ENCODE measurements at places on chromosomes 16 and 17.

DNA sequence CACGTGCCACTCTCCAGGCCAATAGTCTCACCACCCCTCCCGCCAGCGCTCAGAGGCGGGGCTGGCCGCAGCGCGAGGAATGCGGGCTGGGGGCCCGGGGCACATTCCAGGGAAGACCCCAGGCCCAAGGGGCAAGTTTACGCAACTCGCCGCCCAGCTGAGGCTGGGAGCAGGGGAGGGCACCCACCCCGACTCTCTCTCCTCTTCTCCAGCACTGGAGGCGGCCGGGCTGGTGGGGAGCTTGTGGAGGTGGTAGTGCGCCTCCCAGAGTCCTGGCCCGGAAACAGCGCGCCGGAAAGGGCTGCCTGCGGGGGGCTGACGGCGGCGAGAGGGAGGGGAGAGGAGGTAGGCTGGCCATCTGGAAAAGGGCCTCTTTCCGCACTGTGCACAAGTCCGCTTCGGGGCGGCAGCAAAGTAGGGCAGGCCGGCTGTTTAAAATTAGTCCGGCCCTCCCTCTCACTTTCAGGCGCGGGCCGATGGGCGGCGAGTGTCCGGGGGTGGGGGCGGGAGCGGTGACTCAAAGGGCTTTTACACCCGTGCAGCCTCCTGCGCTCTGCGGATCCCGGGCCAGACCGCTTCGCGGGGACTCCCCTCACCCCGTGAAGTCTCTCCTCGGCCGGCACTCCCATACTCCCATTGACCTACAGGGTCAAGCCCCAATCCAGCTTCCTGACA lies 1.1 kb downstream of the FHOD1 start:
- no peak for DNase-seq

GRCh38 chr16:21602785-21603184 lies 3.4 kb downstream of the METTL9 start:
- no peak for DNase-seq

DNA sequence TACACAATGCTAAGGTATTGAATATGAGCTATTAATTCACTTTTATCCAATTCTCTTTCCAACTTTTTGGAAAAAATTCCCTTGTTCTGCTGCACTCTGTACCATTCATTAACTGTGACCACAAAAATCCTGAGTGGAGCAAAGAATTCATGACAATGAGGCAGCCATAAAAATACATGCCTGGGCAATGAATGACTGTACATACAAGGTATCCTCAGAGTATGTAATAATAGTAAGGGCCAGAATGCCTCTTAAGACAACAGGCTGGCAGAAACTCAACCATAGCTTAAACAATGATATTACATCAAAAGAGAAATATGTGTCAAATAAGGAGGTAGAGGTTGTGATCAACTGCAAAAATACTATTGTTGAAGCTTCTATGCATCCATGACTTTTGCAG lies 74.7 kb upstream of the CA10 start:
- DNase-seq: no peak

DNA sequence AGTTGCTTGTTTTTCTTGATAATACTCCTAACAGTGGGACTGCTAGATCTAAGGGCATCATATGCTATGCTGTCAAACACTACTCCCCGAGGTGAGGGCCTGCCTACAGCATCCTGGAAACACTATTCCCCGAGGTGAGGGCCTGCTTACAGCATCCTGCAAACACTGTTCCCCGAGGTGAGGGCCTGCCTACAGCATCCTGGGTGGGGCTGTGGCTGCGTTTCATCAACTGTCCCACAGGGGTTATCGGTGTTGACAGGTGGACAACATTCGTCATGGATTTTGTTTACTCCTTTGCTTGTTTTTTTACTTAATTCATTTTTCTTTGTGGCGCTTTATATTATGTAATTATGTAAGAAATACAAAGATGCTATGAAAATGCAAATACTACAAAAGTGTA lies 22.5 kb downstream of the NPRL3 start:
- DNase-seq: no peak

DNA sequence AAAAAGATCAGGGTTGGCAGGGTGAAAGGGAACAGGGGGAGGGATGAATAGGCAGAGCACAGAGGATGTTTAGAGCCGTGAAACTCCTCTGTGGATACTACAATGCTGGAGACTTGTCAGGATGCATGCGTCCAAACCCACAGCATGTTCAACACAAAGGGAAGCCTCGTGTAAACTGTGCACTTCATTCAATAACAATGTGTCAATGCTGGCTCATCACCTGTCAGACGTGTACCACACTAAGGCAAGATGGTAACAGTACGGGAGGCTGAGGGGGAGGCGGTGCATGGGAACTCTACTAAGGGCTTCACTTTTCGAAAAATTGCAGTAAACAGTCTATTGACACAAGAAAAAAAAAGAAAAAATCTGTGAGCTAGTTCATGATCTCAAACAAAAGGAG lies 63.7 kb downstream of the C16orf95 start:
- DNase-seq: no peak

- no peak for DNase-seq
Measured at GRCh38 chr17:19539841-19540311, 6.2 kb downstream of the SLC47A1 start.

- DNase-seq: no peak
Measured at GRCh38 chr17:67865438-67865837, 40.1 kb downstream of the BPTF start.

DNA sequence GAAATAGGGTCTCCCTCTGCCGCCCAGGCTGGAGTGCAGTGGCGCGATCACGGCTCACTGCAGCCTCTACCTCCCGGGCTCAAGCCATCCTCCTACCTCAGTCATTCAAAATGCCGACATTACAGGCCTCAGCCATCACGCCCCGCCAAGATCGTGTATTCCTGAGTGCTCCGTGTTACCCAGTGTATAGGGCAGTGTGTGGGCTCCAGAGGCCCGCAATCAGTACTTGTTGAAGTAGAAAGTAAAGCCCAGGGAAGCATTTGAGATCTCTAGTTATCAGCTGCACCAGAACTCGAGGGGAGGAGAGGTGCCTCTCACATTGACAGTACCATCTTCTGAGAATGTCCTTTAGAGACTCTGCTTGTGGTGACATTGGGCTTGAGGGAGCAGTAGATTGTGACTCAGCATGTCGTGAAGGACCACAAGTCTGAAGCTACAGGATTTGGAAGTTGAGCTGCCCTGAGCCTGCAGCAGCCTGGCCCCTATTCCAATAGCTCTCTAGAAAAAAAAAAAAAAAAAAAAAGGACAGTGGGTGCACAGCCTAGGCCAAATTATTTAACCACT lies 1.1 kb upstream of the PRPSAP1 start:
- DNase-seq: no peak

GRCh38 chr16:49282690-49283375 lies 1.2 kb upstream of the CBLN1 start:
- DNase-seq: no peak

DNA sequence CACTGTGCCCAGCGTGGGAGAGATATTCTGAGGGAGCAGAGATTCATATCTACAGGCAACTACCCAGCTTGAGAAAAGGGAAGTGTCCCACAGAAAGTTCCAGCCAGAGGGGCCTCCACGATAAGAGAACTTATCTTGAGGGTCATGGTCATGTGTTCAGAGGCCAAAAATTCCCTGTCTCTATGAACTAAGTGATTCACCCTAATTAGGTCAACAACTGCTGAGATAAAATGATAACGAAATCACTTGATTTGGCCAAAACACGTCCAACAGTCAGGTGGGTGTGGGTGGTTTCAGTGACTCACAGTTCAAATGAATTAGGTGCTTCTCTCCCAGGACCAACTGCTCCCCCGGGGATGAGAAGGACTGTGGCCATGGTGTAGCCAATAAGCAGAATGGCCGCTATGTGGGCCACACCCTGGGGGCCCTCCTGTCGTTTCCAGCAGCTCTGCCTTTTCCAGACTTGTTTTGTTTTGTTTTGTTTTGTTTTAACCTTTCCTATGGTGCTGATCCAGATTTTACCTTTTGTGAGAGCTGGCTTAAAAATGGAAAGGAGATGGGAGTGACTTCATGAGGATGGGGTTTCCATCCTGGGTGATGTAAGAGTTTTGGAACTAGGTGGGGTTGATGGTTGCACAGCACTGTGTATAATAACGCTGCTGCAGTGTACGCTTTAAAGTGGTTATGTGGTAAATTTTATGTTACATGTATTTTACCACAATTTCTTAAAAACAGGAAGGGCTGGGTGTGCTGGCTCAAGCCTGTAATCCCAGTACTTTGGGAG lies 8.7 kb downstream of the DNAI2 start:
- no peak for DNase-seq

GRCh38 chr17:75265614-75266315 lies 4.1 kb downstream of the MRPS7 start:
- DNase-seq: no peak

GRCh38 chr16:7482032-7482431 lies 149.4 kb downstream of the RBFOX1 start:
- no peak for DNase-seq

DNA sequence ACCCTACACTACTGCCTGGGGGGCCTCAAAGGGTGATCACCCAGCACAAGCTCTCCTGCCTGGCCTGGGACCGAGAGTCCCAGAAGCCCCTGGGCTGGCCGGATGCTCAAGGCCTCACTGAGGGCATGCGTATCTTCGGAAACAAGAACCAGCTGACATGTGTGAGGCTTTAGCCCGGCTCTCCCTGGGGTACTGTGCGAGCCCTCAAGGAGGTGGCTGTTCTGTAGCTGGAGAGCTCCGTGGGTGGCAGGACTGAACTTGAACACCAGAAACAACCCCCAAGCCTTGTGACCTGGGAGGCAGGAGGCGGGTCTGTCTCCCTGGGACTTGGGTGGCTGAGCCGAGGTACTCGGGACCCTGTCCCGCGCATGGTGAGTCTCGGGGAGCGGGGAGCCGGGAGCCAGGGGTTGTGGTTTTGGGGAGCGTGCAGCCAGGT lies 7.0 kb downstream of the DPEP1 start:
- no peak for DNase-seq

DNA sequence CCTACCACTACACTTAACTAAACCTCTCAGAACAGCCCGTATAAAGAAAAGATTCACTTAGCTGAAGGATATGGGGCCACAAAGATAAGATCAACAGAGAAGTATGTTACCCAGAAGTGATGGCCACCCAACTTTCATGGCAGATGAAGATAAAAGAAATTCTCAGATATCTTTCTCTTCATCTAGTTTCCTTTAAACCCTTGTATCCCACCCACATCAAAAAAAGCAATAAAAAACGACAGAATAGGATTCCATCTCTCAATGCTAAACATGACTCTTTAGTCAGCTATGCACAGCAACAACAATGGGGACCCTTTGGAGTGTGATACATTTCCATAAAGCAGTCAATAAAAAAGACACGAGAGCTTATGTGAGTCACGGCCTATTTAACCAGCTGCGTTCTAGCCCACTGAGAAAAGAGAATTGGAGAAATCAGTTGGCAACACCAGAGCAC lies 86.6 kb downstream of the SNX11 start:
- no peak for DNase-seq

GRCh38 chr16:14056970-14057369 lies 14.1 kb upstream of the MRTFB start:
- DNase-seq: no peak

DNA sequence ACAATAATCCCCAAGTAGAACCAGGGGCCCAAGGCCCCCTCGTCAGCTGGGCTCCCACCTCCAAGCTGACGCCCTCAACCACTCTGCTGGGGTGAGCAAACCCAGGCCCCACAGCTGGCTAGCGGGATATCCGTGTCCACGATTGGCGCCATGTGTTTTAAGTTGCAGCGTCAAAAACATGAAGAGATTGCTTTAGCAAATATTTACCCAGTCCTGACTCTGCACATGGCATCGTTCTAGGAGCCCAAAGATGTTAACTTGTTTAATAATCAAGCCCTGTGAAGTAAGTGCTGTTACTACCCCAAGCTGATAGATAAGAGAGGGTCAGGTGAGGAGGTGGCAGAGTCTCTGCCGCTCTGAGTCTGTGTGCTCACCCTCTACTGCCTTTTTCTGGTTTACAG lies 344 bp upstream of the SEPTIN12 start:
- DNase-seq: no peak

DNA sequence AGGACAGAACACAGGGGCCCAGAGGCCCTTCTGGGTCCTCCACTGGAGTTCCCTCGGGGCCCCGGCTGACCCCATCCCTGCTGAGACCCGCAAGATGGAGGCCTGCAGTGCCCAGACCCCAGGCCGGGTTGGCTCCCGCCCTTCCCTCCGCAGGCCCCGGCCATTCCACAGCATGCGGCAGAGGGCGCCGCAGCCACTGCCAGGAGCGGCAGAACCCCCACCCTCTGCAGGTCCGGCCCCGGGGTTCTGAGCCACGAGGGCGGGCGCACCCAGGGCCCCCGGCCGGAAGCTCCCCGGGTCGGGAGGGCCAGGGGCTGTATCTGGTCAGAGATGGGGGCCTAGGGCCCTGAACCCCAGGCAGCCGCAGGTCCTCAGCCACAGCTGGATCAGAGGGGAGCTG lies 2.4 kb upstream of the PERCC1 start:
- DNase-seq: no peak

DNA sequence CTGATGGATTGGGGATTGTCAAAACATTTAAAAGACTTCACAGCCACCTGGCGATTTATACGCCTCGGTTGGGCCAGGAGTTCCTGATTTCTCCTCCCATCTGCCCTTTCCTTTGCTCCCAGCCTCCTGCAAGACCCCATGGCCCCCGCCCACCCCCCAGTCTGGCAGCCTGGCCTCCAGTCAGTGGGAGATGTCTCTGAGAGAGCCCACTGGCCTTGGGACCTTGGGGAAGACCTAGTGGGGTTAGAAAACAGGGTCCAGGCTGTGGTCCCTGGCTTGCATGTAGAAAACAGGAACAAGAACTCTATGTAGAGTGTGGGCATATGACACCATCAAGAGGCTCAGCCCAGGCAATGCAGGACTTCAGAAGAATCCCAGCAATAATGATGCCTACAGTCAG lies 209.4 kb upstream of the C16orf82 start:
- no peak for DNase-seq

DNA sequence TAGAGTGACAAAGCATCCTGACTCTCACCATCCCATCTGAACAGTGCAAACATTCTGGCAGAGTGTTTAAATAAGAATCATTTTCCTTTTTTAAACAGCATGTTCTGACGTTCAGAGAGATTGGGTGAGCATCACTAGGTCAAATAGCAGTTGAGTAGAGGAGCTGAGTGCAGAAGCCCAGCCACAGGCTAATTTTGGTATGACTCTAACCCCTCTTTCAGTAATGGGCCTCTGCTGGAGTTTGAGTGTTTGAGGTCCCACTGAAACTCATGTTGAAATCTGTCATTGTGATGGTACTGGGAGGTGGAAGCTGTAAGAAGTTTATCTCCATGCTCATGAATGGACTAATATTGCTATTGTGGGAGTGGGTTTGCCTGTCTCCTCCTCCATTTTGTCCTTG lies 194.4 kb downstream of the SALL1 start:
- no peak for DNase-seq

DNA sequence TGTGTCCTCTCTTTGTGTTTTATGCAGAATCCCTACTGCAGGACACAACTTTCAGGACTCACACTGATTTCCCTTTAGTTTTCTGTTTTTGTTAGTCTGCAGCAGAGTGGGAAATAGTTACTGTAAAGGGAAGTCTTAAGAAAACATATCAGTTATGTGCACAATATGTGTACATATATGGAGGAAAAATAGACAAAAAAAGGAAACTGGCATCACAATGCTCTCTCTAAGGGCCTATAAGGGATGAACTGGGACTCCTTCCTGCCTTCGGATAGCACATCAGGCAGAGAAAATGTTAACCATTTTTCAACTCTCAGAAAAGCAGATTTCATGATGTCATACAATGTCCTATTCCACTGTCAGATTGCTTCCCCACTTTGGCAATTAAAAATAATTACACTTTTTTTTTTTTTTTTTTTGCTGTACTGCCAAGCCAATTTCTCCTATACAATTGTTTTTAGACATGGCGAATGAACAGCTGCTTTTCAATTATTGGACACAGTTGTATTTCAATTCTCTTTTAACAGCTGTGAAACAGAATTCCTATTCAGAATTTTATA lies 112.5 kb upstream of the KCNJ16 start:
- no peak for DNase-seq
